ENCODE measurements at places on chromosomes 5 and 9. TPM values are rescaled to one million over a fixed set of nuclear protein-coding genes. Genes with fewer than 3 reads are reported as not detected.

GRCh38 chr5:159059722-159060121 lies 40.0 kb downstream of the EBF1 start:
- no peak for DNase-seq

NAIP gene
- total RNA-seq: 13.1 TPM

DNA sequence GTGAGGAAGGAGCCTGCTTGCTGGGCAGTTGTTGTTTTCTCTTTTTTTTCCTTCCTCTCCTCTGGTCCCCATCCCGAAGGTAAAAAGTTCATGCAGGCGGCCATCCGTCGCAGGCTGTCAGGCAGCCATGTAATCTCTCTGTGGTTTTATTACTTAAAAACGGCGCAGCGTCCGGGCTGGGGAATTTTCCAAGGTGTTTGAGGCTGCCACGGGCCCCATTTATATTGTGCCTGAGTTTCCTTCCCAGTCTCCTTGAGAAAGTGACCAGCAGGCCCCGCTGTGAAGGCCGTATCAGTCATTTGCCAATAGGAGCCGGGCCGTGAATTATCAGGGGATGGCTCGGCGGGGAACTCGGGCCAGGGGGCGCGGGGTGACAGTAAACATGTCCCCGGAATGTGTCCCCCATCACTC lies 289.7 kb downstream of the PBX3 start:
- no peak for DNase-seq

ROR2 gene
- total RNA-seq: not detected

PCDHB4 gene
- total RNA-seq: 0.09 TPM

MSMP gene
- not detected for total RNA-seq

DNA sequence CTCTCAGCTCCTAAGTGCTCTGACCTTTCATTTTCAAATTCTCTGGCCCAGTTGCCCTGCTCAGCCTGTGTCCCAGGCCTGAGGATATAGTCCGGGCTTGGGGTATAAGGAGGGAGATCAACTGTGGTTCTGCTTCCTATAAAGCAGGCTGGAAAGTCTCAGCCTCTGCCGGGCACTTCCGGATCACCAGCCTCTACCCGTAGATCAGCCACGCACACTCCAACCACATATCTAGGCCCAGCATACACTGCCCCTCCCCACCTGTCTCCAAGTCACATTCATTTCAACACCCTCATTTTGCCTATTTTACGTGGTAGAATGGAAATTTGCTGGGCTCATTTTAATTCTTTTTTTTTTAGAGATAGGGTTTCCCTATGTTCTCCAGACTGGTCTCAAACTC lies 3.1 kb downstream of the ZER1 start:
- DNase-seq: no peak

LRRC70 gene
- total RNA-seq: 1.1 TPM

DNA sequence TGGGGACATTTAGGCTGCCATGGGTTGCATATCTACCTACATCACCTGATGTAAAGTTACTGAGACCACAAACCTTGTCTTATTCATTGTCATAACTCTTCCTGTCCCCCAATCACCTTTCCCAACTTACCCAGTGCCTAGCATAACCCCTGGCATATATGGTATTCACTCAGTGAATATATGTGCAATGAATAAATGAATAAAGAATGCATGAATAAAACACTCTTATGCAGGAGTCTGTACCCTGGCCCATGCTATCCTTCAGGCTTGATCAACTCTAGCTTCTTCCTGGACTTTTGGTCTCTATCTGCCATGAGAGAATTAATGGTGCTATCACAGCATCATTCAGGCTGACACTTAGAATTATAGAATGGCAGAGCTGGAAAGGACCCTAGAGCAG lies 285.2 kb downstream of the SMARCA2 start:
- DNase-seq: no peak

MAP1B gene
- total RNA-seq: 163 TPM

FAM151B gene
- total RNA-seq: 1.7 TPM

S100Z gene
- not detected for total RNA-seq

GRCh38 chr5:163567811-163568210 lies 62.4 kb downstream of the MAT2B start:
- no peak for DNase-seq

PNPLA7 gene
- total RNA-seq: 4.9 TPM

GRM6 gene
- total RNA-seq: not detected

IL9 gene
- not detected for total RNA-seq

CYLC2 gene
- not detected for total RNA-seq

GRCh38 chr5:123273984-123274383 lies 149.2 kb downstream of the CEP120 start:
- DNase-seq: no peak

GRCh38 chr5:1519631-1520210 lies 4.0 kb downstream of the LPCAT1 start:
- no peak for DNase-seq

LCN15 gene
- total RNA-seq: not detected

GRCh38 chr5:50967009-50967562 lies 300.6 kb downstream of the PARP8 start:
- DNase-seq: no peak

DIRAS2 gene
- not detected for total RNA-seq

- no peak for DNase-seq
Observed at GRCh38 chr9:110876929-110877328, 161.3 kb downstream of the LPAR1 start.

DNA sequence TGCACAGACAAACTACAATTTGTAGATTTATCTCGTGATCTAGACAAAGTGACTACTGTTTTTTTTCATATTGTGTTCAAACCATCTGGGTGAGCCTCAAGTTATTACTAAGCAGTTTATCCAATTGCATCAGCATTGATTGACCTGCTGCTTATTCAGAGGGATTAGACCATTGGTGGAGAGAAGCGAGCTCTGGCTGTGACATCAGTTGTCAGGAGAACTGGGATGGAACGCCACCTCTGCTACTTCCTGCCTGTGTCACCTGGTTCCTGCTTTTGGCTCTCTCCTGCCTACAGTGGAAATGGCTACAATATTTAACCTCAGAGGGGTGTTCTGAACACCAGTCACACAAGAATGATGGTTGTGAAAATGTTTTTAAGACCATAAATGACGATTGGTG lies 12.1 kb downstream of the NR4A3 start:
- DNase-seq: no peak

DNA sequence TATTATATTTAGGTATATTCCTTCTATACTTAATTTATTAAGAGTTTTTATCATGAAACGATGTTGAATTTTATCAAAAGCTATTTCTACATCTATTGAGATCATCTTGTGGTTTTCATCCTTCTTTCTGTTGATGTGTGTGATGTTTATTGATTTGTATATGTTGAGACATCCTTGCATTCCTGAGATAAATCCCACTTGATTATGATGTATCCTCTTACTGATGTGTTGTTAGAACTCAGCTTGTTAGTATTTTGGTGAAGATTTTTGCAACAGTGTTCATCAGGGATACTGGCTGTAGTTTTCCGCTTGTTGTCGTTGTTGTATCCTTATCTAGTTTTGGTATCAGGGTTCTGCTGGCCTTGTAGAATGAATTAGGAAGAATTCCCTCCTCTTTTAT lies 213.6 kb downstream of the GDNF start:
- no peak for DNase-seq

DNA sequence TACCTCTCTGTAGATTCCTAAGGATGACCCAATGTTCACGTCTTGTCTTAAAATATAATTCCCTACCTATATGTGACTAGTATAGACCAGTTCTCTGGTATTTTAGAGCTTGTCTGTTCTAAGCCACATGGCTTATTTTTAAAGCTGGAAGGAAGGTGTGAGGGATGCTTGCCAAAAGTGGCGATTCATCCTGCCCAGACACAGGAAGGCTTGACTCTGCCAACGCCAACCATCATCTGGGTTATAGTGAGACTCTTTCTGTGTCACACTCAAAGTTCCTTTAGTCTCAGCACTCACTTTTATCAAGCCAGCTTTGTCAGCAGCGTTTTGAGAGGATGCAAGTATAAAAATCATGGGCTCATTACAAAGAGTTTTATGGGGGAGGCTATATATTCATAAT lies 500.0 kb downstream of the PTPRD start:
- DNase-seq: no peak

- peak; percentile 74 for DNase-seq
Observed at GRCh38 chr9:105127863-105128220, 116.6 kb upstream of the SLC44A1 start.

- DNase-seq: no peak
Observed at GRCh38 chr9:7523426-7524043, 276.0 kb downstream of the DMAC1 start.

DNA sequence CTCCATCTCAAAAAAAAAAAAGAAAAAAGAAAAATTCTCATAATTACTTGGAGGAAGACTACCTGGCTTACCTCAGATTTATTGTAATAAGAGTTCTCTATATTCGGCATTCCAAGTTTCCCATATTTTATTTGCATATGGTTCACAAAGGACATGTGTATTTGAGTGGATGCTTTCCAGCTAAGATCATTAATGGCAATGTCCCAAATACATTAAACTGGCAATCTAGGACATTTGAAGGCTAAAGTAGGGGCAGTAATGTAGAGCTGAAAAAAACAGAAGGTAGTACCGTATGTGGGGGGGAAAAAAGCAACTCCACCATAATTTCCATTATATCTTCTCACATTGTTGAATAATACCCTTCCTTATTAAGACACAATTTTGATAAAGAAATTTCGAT lies 4.9 kb downstream of the TUT7 start:
- no peak for DNase-seq

GRCh38 chr9:680106-680505 lies 161.4 kb upstream of the DMRT1 start:
- DNase-seq: no peak

NKD2 gene
- total RNA-seq: 0.57 TPM

DNA sequence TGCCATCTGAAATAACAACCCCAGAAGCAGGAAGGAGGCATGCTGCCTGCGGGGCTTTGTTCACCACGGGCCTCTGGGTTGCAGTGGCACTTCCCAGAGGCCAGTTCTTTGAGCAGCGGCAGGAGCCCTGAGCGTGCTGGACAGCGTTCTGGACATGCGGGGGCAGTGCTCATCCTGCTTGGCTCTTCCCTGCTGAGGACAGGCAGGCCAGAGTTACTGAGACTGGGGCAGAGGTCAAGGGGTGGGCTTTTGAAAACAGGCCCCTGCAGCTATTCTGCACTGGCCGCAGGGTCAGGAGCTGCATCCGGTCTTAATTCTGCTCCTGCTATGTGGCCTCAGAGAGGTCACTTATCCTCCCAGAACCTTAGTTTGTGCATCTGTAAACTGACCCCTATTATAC lies 258.6 kb downstream of the FSTL4 start:
- no peak for DNase-seq

JMY gene
- total RNA-seq: 9.9 TPM

DNA sequence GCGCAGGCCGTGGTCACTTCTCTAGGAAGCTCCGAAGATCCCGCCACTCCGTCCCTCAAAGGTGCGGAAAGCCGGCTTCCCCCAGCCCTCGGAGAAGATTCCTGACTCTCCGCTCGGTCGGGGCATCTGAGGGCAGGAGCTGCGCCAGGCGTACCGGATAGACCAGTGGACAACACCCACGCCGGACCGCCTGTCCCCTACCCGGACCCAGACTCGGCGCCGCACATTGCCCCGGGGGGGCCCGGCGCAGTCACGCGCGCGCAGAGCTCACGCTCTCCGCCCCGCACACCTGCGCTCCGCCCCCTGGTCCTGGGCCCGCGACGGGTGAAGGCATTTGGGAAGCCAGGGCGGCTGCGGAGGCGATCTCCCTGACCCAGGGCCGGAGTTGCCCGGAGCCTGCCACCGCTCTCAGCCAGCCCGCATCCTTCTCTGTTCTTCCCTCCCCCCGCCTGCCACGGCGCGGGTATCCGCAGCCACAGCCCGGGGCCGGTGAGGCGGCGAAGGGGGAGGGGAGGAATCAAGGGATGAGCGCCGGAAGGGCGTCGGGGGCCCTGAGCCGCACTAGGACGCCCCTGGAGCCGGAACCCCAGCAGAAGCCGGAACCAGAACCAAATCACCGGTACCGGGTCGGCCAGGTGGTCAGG lies 448 bp downstream of the RELL2 start:
- DNase-seq: no peak

- DNase-seq: peak; percentile 68
Observed at GRCh38 chr5:19322716-19323485, 665.1 kb downstream of the CDH18 start.

CSF1R gene
- 0.72 TPM for total RNA-seq

C9orf153 gene
- 0.52 TPM for total RNA-seq

DNA sequence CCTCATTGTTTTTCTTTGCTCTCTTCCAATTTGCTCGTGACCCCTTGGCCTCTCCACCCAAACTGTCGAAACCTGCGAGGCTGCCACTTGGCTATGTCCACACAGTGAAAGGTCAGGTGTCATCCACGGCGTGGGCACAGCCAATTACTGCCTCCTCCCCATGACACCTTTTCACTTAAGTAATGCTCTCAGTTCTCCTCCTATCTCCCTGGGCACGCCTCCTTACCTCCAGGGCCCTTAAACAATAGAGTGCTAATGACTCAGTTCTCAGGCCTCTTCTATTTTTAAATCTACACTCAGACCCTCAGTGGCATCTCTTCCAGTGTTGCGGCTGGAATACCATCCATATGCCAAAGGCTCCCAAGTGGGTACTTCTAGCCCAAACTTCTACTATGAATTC lies 256.8 kb downstream of the ROR2 start:
- no peak for DNase-seq

GRCh38 chr9:76448501-76448900 lies 10.5 kb upstream of the GCNT1 start:
- DNase-seq: no peak

DNA sequence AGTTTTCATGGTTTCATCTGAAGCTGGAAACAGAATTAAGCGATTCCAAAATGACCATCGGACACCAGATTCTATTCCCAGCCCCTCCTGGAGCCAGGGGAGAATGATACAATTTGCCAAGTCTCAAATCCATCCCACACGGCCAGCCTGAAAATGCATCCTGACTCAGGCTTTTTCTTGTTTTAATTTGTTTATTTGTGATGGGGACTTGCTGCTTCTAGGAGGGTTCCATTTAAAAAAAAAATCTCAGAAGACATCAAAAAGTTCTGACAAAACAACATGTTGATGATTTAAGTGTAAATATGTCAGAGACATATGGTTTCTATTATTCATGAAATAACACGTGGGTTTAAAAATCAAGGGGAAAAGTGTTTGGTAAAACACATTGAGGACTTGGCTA lies 173.2 kb downstream of the GAS1 start:
- no peak for DNase-seq

GNPDA1 gene
- total RNA-seq: 46.5 TPM

DNA sequence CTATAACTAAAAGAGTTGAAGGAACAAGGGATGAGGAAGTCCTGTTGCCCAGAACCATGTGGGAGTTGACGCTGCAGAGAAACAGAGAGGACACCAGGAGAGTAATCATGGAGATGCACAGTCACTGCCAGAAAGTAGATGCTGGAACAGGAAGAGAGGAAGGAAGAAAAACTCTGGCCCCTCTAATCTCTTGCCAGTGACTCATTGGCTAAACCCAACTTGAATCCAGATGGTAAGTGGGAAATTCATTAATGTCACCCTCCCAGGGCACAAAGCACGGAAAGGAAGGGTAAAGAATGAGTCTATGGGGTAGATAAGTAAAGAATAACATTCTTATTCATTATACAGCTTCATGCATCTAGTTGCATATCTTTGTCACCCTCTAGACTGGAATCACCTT lies 631.9 kb downstream of the PRELID2 start:
- no peak for DNase-seq

GRCh38 chr5:71883742-71884103 lies 164.6 kb downstream of the CARTPT start:
- no peak for DNase-seq

COX7C gene
- total RNA-seq: 489 TPM

RNF183 gene
- total RNA-seq: 0.92 TPM

PAPPA gene
- 3.9 TPM for total RNA-seq

GRCh38 chr9:124716808-124717207 lies 54.3 kb downstream of the NR6A1 start:
- no peak for DNase-seq

Data from PC-9 (cell line).